ENCODE measurements at places on chromosomes 7 and 10. TPM values are rescaled to one million over a fixed set of nuclear protein-coding genes. Genes with fewer than 3 reads are reported as not detected.

- H3K36me3 ChIP-seq, result no peaks in the 10 kb centered on the region
- H3K27ac ChIP-seq, result no peak overlapping the region
- H3K4me1 ChIP-seq, result no peaks in the 10 kb centered on the region
- H3K27me3 ChIP-seq, result peaks cover 2% of the 10 kb centered on the region
- no peak for DNase-seq
Observed at GRCh38 chr10:78471723-78472550, 438.3 kb downstream of the RPS24 start.

- DNase-seq, result no peak
- no peaks in the 10 kb centered on the region for H3K27me3 ChIP-seq
- no peak overlapping the region for H3K27ac ChIP-seq
- H3K4me3 ChIP-seq, result no peak overlapping the region
- no peaks in the 10 kb centered on the region for H3K36me3 ChIP-seq
Observed at GRCh38 chr7:53984776-53985175, 557.4 kb upstream of the VSTM2A start.

- H3K36me3 ChIP-seq, result no peaks in the 10 kb centered on the region
- no peaks in the 10 kb centered on the region for H3K4me1 ChIP-seq
- H3K4me3 ChIP-seq, result no peak overlapping the region
- no peak for DNase-seq
- H3K27ac ChIP-seq, result no peak overlapping the region
Observed at GRCh38 chr7:102898532-102898859, 14.3 kb upstream of the LRRC17 start.

DNA sequence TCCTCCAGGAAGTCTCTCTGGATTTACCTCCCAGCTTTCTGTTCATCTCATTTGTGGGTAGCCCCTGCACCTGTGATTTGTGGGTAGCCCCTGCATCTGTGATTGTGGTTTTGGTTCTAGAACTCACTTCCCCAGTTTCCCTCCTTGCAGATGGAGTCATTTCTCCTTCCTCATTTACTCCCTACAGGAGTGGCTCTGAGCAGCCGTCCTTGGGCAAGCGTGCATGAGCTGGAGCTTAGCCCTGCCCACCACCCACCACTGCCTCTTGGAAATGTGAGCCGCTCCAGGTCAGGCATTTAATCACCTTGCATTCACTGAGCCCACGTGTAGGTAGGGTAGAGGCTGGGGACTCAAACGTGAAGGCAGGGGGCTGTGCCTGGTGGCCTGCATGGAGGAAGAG lies 8.2 kb downstream of the COL26A1 start:
- H3K27ac ChIP-seq, result no peak overlapping the region
- H3K4me1 ChIP-seq, result no peaks in the 10 kb centered on the region
- no peak for DNase-seq
- peaks cover 29% of the 10 kb centered on the region for H3K27me3 ChIP-seq
- no peaks in the 10 kb centered on the region for H3K36me3 ChIP-seq
- H3K4me3 ChIP-seq, result no peak overlapping the region

DNA sequence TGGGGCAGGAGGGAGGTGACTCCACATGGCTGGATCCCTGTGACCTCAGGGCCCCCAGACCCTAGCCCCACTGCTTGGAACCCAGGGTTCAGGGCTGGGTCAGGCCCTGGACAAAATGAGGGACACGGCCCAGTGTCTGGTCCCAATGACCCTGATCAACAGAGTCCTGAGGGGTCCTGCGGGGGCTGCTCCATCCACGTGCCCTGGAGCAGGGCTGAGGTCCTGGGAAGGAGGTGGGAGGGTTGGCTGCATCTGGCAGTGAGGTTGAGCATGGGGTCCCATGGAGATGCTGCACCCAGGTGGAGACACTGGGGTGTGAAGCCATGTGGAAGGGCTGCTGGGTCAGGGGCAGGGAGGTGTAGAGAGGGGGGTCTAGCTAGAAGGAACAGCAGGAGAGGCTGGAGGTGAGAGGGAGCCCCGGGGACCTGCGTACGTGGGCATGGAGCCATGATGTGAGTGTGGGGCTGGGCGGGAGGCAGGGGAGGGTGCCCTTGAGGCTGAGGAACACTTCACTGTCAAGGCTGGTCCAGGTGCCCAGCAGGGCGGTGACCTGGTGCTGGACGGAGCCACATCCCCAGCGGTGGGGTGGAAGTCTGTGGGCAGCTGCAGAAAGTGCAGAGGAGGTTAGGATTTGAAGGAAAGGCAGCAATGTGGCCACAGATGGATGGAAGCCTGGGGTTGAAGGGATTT lies 604 bp downstream of the SCART1 start:
- no peaks in the 10 kb centered on the region for H3K4me1 ChIP-seq
- no peaks in the 10 kb centered on the region for H3K27me3 ChIP-seq
- H3K27ac ChIP-seq, result no peak overlapping the region
- H3K4me3 ChIP-seq, result peak overlapping the region; percentile 6
- no peak for DNase-seq

DNA sequence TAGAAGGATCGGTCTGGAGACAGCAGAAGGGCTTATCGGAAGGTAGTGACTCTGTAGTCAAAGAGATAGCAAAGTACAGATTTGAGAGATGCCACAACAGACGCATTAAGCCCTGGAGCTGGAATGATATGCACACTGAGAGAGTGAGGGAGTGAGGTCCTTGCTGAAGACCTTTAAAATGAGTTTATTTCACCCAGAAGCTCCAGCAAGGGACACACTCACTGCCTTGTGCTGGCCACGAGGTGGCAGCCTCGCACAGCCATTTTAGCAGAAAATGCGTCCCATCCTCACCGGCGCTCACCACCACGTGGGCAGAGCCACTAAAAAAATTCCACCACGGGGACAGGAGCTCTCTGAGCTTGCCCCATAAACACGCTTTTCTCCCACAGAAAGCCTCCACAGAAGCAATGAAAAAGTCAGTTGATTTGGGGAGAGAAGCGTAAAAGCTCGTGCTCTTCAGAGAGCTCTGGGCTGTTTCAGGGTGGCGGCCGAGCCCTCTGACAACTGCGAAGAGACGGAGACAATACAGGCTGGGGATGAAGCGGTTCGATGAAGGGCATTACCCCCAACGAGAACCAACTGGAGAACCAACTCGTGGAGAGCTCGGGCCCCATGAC lies 163.0 kb upstream of the KLF14 start:
- peak; percentile 84 for DNase-seq
- peaks cover 95% of the 10 kb centered on the region for H3K4me1 ChIP-seq
- H3K4me3 ChIP-seq, result peak overlapping the region; percentile 43
- H3K36me3 ChIP-seq, result peaks cover 91% of the 10 kb centered on the region
- peak overlapping the region; percentile 89 for H3K27ac ChIP-seq

- H3K4me1 ChIP-seq, result no peaks in the 10 kb centered on the region
- DNase-seq, result no peak
- H3K27me3 ChIP-seq, result no peaks in the 10 kb centered on the region
- peaks cover 9% of the 10 kb centered on the region for H3K36me3 ChIP-seq
- no peak overlapping the region for H3K27ac ChIP-seq
- no peak overlapping the region for H3K4me3 ChIP-seq
Observed at GRCh38 chr7:44391746-44392617, 66.6 kb upstream of the CAMK2B start.

GRCh38 chr7:155713384-155713783 lies 68.9 kb downstream of the RBM33 start:
- H3K27me3 ChIP-seq, result no peaks in the 10 kb centered on the region
- H3K4me3 ChIP-seq, result no peak overlapping the region
- H3K27ac ChIP-seq, result peak overlapping the region; percentile 30
- H3K36me3 ChIP-seq, result peaks cover 36% of the 10 kb centered on the region

DNA sequence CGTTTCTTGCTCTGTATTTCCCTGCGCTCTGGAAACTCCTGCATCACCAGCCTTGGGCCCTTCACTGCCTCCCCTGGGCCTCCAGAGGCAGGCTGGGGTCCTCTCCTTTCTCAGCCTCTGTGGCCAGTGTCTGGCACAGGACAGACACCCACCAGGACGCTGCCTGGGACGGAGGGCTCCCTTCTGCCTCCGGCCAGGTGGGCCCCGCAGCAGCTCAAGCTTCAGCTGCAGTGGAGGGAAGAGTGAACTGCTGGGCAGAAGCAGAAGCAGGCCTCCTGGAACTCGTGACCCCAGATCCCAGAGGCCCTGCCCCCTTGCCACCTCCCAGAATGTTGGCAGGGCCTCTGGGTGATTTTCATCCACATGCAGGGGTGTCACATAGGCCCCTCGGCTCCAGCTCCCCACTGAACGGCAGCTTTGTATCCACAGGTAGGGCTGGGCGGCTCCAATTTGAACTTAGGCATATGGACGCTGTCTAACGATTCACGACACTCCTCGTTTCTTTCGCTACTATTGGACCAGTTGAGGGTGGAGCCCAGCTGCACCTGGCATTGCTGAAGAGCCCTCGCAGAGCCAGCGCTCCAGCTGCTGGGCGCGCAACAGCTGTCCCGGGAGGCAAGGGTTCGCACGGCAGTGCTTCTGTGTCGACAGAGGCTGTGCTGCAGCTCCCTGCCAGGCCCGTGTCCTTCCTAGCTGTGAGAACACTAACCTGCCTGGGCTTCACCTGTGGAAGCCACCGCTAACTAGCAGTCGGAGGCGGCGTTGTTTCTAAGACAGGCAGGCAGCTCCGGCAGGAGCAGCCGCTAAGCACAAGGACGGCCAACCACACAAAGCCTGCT lies 18.4 kb upstream of the GPR146 start:
- no peak overlapping the region for H3K27ac ChIP-seq

GRCh38 chr7:54252256-54253035 lies 289.7 kb upstream of the VSTM2A start:
- H3K4me3 ChIP-seq, result no peak overlapping the region
- H3K27me3 ChIP-seq, result no peaks in the 10 kb centered on the region
- no peaks in the 10 kb centered on the region for H3K36me3 ChIP-seq
- H3K4me1 ChIP-seq, result no peaks in the 10 kb centered on the region

- H3K27me3 ChIP-seq, result no peaks in the 10 kb centered on the region
- DNase-seq, result no peak
- peaks cover 13% of the 10 kb centered on the region for H3K36me3 ChIP-seq
- no peak overlapping the region for H3K27ac ChIP-seq
- H3K4me1 ChIP-seq, result peaks cover 80% of the 10 kb centered on the region
Observed at GRCh38 chr7:155693826-155694225, 49.4 kb downstream of the RBM33 start.

GRCh38 chr7:22683379-22683778 lies 43.6 kb upstream of the IL6 start:
- peaks cover 8% of the 10 kb centered on the region for H3K27me3 ChIP-seq
- no peaks in the 10 kb centered on the region for H3K36me3 ChIP-seq
- H3K4me1 ChIP-seq, result peaks cover 21% of the 10 kb centered on the region

- DNase-seq, result no peak
- no peaks in the 10 kb centered on the region for H3K36me3 ChIP-seq
- H3K27me3 ChIP-seq, result no peaks in the 10 kb centered on the region
- H3K4me3 ChIP-seq, result peak overlapping the region; percentile 17
Observed at GRCh38 chr10:74190494-74190893, 39.5 kb downstream of the ADK start.

Gene LRMDA
- total RNA-seq, result not detected

Gene ZNF853
- 0.99 TPM for total RNA-seq

Gene FOXI2
- not detected for total RNA-seq

Gene TAS2R41
- total RNA-seq, result not detected

Gene STAM
- 29.9 TPM for total RNA-seq

Gene UCMA
- not detected for total RNA-seq

Gene SLC26A3
- total RNA-seq, result not detected
